ENCODE measurements at places on chromosomes 11 and 22. TPM values are rescaled to one million over a fixed set of nuclear protein-coding genes. Genes with fewer than 3 reads are reported as not detected.
A peak's percentile ranks its signal among the peaks of the same experiment; 100 is the strongest.

GRCh38 chr11:105968021-105968697, 53.9 kb downstream of the MSANTD4 start:
- H3K27ac ChIP-seq = no peak overlapping the region
- no peaks in the 10 kb centered on the region for H3K27me3 ChIP-seq
- DNase-seq = no peak

DNA sequence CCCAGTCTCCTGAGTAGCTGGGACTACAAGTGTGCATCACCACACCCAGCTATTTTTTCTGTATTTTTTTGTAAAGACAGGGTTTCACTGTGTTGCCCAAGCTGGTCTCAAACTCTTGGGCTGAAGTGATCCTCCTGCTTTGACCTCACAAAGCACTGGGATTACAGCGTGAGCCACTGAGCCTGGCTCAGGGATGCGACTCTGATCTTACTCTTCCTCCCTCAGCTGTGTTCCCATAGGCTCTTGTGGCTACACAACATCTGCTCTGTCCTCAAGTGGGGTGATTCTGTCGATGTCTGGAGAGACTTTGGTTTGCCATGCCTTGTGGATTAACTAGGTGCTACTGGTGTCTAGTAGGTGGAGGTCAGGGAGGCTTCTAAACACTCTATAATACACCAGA, 127.0 kb upstream of the SERPIND1 start:
- DNase-seq = no peak
- H3K27ac ChIP-seq = no peak overlapping the region
- H3K36me3 ChIP-seq = no peaks in the 10 kb centered on the region

DNA sequence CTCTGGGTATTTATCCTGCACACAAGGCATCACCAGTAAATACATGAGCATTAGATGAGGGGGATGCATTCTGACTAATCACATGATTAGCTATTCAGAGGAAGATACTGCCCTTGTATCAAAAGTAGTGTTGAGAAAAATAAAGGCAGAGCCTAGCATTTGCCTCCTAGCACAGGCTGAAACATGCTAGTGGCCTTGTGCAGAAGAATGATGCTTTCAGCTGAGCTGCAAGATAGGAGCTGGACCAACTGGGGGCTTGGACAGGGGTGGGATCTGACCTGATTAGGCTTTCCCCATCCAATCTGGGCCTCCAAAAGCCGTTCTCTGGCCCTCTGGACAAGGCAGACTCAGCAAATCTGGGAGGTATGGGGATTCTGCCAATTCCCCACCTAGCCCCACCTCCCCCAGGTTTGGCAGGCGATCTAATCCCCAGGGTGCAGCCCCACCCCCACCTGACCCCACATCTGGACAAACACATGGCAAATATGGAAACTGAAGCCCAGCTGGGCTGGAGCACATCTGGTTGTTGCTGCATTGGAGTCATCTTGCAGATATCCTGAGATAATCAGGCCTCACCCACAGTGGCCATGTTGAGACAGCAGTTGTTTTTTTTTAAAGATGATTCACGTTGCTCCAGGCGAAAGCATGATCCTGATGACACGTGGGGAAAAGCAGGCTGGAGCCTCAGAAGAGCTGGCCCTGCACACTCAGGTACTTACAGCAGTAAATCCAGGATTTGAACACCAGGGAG, 4.4 kb upstream of the MISFA start:
- no peaks in the 10 kb centered on the region for H3K4me1 ChIP-seq
- H3K4me3 ChIP-seq = no peak overlapping the region

- H3K4me1 ChIP-seq = no peaks in the 10 kb centered on the region
- no peaks in the 10 kb centered on the region for H3K36me3 ChIP-seq
- H3K4me3 ChIP-seq = no peak overlapping the region
- H3K27ac ChIP-seq = no peak overlapping the region
- no peaks in the 10 kb centered on the region for H3K27me3 ChIP-seq
Observed at GRCh38 chr11:106585061-106585460, 433.2 kb downstream of the GUCY1A2 start.

- H3K27ac ChIP-seq = no peak overlapping the region
- DNase-seq = no peak
- H3K36me3 ChIP-seq = no peaks in the 10 kb centered on the region
- no peaks in the 10 kb centered on the region for H3K4me1 ChIP-seq
Observed at GRCh38 chr22:24176040-24176439, 5.2 kb upstream of the SUSD2 start.

- H3K36me3 ChIP-seq = peaks cover 2% of the 10 kb centered on the region
- H3K27ac ChIP-seq = no peak overlapping the region
- peaks cover 9% of the 10 kb centered on the region for H3K4me1 ChIP-seq
- no peaks in the 10 kb centered on the region for H3K27me3 ChIP-seq
Observed at GRCh38 chr11:77174559-77174958, 46.5 kb downstream of the MYO7A start.

DNA sequence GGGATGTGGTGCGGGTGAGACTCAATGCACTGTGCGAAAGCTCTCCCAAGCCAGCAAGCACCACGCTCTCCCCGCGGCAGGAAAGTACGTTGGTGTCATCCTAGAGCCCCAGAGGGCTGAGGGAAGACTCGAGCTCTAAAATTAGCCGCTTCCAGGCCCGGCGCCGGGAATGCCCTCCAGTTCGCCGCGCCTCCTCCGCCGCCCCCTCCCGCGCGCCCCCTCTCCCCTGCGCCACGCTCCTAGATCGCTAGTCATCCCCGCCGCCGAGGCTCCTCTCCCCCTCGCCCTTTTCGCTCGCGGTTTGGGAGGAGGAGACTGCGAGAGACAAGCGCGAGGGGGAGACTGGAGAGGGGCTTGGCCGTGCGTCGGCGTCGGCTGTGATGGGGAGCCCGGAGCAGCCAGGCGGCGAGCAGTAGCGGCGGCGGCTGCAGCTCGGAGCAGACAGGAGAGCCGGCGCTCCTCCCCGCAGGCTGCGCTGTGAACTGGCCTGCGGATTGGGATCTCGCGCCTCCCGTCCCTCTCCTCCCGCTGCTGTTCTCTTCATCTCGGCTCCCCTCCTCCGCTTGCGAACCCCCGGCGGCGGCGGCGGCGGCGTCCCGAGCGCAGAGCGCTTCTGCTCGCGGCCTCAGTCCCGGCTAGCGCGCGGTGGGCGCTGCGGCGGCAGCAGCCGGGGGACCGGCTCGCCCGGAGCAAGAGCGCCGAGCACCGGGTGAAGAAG, at the start of gene FAT3:
TSS of gene FAT3 (plus strand) at position 412 of the 718 bp plus-strand sequence. CDS start 127,295 bp downstream, outside the sequence.
- no peak for DNase-seq
- H3K4me1 ChIP-seq = no peaks in the 10 kb centered on the region
- H3K27me3 ChIP-seq = peaks cover 38% of the 10 kb centered on the region
- H3K27ac ChIP-seq = no peak within 1 kb of the TSS
- H3K4me3 ChIP-seq = peak within 1 kb of the TSS; percentile 24

- DNase-seq = no peak
- H3K27ac ChIP-seq = no peak overlapping the region
- H3K27me3 ChIP-seq = no peaks in the 10 kb centered on the region
- H3K4me1 ChIP-seq = peaks cover 12% of the 10 kb centered on the region
Observed at GRCh38 chr11:61132646-61133045, 28.6 kb downstream of the VPS37C start.

- H3K4me3 ChIP-seq = no peak overlapping the region
- no peaks in the 10 kb centered on the region for H3K4me1 ChIP-seq
- no peak overlapping the region for H3K27ac ChIP-seq
- H3K36me3 ChIP-seq = no peaks in the 10 kb centered on the region
- no peak for DNase-seq
Observed at GRCh38 chr11:92311616-92312449, 87.2 kb downstream of the FAT3 start.

GRCh38 chr22:23218867-23219251, 38.5 kb downstream of the BCR start:
- H3K4me1 ChIP-seq = peaks cover 100% of the 10 kb centered on the region
- H3K27me3 ChIP-seq = no peaks in the 10 kb centered on the region
- H3K27ac ChIP-seq = no peak overlapping the region
- no peak for DNase-seq
- H3K4me3 ChIP-seq = peak overlapping the region; percentile 71

DNA sequence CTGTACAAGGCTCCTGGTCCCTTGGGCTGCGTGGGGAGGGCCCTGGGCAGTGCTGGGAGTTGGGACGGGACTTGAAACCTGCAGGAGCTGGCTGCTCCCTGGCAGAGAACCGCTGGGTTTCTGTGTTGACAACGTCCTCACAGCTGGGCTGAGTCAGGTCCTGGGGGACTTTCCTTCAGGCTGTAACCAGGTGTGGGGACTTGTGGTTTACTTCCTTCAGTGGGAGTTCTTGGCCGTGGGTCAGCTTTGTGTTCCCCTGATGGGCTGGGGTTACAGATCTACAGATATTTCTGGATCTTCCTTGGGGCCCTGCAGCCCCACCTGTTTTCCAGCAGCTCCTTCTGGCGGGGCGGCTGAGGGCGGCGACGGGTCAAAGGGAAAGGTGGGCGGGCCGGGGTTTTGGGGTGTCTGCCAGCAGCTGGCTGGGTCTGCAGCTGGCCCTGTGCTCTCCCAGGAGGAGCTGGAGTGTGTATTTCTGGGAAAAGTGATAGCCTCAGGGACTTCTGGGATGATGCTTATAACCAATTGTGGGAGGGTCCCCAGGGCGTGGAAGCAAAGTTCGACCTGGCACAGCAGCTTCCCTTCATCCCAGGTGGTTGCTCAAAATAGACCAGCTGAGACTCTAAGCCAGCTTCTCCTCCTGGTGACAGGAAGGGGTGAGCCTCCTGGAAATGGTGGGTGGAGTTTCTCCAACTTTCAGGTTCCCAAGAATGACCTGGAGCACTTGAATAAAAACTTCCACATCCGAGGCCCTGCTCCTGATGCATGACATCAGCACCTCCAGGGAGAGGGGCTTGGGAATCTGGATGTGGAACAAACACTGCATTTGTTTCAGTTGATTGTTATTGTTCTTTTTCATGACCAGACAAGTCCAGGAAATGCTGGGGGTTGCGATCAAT, 19.1 kb downstream of the ST14 start:
- no peak for DNase-seq
- no peak overlapping the region for H3K4me3 ChIP-seq
- no peaks in the 10 kb centered on the region for H3K36me3 ChIP-seq
- no peaks in the 10 kb centered on the region for H3K4me1 ChIP-seq

- no peaks in the 10 kb centered on the region for H3K27me3 ChIP-seq
- DNase-seq = no peak
- no peak overlapping the region for H3K4me3 ChIP-seq
- no peak overlapping the region for H3K27ac ChIP-seq
Observed at GRCh38 chr22:46047841-46048595, 71.1 kb upstream of the WNT7B start.

Gene TSPO
- 61.5 TPM for total RNA-seq

DNA sequence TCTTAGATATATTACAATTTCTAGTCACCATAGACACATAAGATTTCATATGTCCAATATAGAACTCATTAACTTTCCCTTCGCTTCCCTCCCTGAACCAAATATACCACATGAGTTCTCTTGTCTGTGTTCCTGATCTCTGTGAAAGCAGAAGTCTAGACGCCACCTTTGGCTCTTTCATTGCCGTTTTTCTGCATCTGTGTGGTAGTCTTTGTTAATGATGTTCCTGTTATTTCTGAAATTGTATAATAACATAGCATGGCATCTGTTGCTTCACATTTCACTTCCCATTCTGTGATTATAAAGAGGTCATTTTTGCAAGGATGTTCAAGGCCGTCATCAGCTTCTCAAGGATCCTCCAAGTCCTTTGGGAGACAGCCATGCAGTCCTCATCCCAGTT, 58.5 kb downstream of the NCAM1 start:
- no peaks in the 10 kb centered on the region for H3K4me1 ChIP-seq
- H3K27me3 ChIP-seq = peaks cover 7% of the 10 kb centered on the region
- no peak overlapping the region for H3K27ac ChIP-seq
- H3K4me3 ChIP-seq = no peak overlapping the region

GRCh38 chr22:25410849-25411248, 153.6 kb upstream of the GRK3 start:
- H3K27ac ChIP-seq = peak overlapping the region; percentile 65
- DNase-seq = no peak
- H3K4me1 ChIP-seq = peaks cover 16% of the 10 kb centered on the region
- H3K4me3 ChIP-seq = peak overlapping the region; percentile 57
- no peaks in the 10 kb centered on the region for H3K27me3 ChIP-seq
- peaks cover 3% of the 10 kb centered on the region for H3K36me3 ChIP-seq

- no peaks in the 10 kb centered on the region for H3K36me3 ChIP-seq
- DNase-seq = no peak
- H3K27ac ChIP-seq = no peak overlapping the region
Observed at GRCh38 chr11:122071709-122072202, 44.3 kb downstream of the BLID start.

GRCh38 chr11:10923882-10924281, 66.0 kb upstream of the ZBED5 start:
- H3K4me1 ChIP-seq = peaks cover 24% of the 10 kb centered on the region
- no peak overlapping the region for H3K27ac ChIP-seq
- peaks cover 15% of the 10 kb centered on the region for H3K27me3 ChIP-seq
- H3K36me3 ChIP-seq = peaks cover 2% of the 10 kb centered on the region

DNA sequence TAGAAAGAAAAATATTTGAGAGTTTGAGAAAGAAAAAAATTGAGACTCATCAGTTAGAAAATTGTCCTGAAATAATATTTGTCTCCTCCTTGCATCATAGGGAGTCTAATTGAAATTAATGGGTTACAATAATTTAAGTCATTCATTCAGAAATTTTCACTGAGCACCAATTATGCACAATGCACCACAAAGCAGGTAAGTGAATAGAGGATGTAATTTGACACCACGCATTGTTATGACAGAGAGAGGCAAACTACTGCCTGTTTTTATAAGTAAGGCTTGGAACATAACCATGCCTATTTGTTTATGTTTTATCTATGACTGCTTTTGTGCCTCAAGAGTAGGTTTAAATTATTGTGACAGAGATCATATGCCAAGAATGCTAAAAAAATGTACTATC, 537.9 kb upstream of the FAT3 start:
- H3K27me3 ChIP-seq = no peaks in the 10 kb centered on the region
- H3K36me3 ChIP-seq = no peaks in the 10 kb centered on the region
- H3K4me1 ChIP-seq = no peaks in the 10 kb centered on the region
- H3K4me3 ChIP-seq = no peak overlapping the region

DNA sequence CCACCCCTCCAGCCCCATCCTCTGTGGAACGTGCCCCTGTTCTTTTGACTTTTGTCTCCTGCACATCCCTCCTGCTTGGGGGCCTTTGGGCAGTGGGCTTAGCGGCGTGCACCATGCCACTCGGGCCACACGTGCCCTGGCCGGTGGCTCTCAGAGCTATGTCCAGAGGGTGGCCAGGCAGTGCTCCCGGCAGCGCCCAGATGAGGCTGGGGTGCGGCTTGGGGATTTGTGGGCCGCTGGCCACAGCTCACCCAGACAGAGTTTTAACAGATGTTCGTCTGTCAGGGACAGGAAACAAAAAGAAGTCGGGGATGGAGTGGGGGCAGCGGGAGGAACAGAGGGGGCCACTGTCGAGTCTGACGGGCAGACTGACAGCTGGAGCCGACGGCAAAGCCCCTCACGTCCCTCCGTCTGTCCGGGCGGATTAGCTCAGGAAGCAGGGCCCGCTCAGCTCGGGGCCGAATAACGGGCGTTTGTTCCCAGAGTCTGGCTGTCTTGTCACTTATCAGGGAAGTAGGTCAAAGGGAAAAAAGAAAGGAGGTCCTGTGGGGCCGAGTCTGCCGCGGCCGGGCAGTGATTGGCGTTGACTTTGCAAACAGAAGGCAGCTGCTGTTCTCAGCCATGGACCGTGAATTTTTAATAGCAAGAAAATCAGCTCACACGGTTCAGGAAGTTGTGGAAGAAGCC, 61.6 kb downstream of the LRP5 start:
- no peaks in the 10 kb centered on the region for H3K36me3 ChIP-seq
- no peaks in the 10 kb centered on the region for H3K27me3 ChIP-seq

- H3K27ac ChIP-seq = no peak overlapping the region
- peak; percentile 33 for DNase-seq
- H3K4me3 ChIP-seq = peak overlapping the region; percentile 69
- peaks cover 16% of the 10 kb centered on the region for H3K4me1 ChIP-seq
Observed at GRCh38 chr11:59283825-59284772, 71.4 kb upstream of the MPEG1 start.

- no peak overlapping the region for H3K4me3 ChIP-seq
- no peaks in the 10 kb centered on the region for H3K27me3 ChIP-seq
- H3K36me3 ChIP-seq = peaks cover 22% of the 10 kb centered on the region
Observed at GRCh38 chr11:14290422-14290821, 68.6 kb downstream of the RRAS2 start.
